ENCODE measurements at places on chromosomes 1 and 21. TPM values are rescaled to one million over a fixed set of nuclear protein-coding genes. Genes with fewer than 3 reads are reported as not detected.

Gene ZNF593OS
- total RNA-seq, result not detected

Gene PRXL2B
- 18.5 TPM for total RNA-seq

Gene PGLYRP4
- total RNA-seq, result not detected

Gene GCSAML
- total RNA-seq, result 1.7 TPM

Gene FAM72C
- 0.30 TPM for total RNA-seq

Gene PAQR6
- 3.1 TPM for total RNA-seq

Gene KIF2C
- total RNA-seq, result 1.7 TPM

Gene SIPA1L2
- 3.3 TPM for total RNA-seq

Gene RNU1-1
- total RNA-seq, result 3,922 TPM

Gene PLXNA2
- 2.2 TPM for total RNA-seq

Gene IFT25
- total RNA-seq, result 17.3 TPM

Gene SERINC2
- total RNA-seq, result 0.32 TPM

Gene CRNN
- not detected for total RNA-seq

Gene GJA9
- not detected for total RNA-seq

Gene FAM72A
- not detected for total RNA-seq

Gene SLAMF1
- total RNA-seq, result 70.6 TPM

Gene KIF21B
- total RNA-seq, result 78.4 TPM

Gene SNRNP40
- 48.0 TPM for total RNA-seq

Gene SPATA46
- total RNA-seq, result not detected

Gene DSCAM
- total RNA-seq, result not detected

Gene MATN1
- total RNA-seq, result 3.7 TPM

Gene G0S2
- 6.6 TPM for total RNA-seq

Gene BNIPL
- 0.57 TPM for total RNA-seq

Gene OR2T35
- not detected for total RNA-seq

Gene SAMD13
- not detected for total RNA-seq

Gene FCRL5
- 3.2 TPM for total RNA-seq

Gene TMPRSS15
- not detected for total RNA-seq

Gene ORC1
- total RNA-seq, result 1.2 TPM

Gene TMEM240
- not detected for total RNA-seq
